ENCODE measurements at places on chromosomes 3 and 15.

DNA sequence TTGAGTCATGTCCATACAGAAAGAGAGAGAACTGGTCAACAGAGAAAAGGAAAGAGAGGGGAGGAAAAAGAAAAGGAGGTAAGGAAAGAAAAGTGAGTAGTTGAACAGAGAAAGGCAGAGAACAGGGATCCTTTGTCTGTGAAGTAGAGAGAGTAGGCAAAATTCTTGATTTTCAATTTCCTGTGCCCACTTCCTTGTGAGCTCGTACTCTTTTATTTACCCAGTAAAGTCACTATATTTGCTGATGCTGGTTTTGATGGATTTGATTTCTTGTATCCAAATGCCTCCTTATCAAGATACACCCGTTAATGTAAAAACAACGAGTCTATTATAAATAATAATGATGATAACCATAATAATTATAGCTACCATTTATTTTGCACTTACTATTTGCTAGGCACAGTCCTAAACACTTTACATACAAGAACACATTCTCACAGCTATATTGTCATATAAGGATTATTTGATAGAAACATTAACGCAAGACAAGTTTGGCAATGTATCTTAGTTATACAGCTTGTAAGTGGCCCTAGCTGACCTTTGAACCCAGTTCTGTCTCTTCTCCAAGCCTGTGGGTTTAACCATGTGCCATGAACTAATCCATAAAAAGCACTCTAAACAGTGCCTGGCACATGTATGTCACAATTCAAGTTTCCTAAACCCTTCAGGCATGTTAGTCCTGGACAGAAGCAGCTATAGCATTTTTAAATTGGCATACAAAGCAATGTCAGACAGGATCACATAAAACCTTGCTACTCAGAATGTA, 6.7 kb upstream of the P2RY1 start:
- DNase-seq, result no peak

DNA sequence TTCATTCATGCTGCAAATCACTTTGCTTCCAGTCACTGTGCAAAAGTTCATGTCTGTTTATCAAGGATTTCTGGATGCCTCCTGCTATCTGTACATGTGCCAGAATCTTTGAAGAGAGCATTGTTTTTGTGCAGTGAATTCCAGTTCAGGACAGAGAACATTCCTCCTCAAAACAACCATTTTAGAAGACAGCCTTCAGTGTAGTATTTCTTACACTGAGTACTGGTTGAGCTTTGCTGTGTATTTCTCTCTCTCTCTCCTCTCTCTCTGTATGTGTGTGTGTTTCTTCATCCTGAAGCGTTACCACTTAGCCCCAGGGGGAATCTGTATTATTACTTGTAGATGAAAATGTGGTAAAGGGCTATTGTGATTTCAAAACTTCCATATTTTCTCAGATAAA, 123.8 kb upstream of the CHL1 start:
- DNase-seq, result no peak

GRCh38 chr15:62071711-62072308, 5.0 kb downstream of the C2CD4A start:
- DNase-seq, result no peak

DNA sequence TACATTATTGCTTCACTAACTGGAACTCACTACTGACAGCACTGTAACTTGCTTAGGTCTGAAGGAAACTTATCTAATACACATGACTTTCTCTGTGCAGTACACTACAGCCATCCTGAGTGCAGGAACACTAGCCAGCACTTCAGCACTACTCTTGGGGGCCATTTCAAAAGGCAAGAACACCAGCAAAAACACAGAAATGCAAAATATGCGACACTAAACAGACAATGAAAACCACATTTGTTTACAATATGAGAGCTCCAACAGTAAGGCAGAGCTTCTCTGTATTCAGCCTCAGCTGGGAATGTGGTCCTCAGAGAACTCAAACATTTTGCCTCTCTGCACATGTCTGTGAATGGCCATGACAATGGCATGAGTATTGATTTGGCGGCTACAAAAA, 109.6 kb downstream of the ARRDC4 start:
- DNase-seq, result no peak

GRCh38 chr15:79680720-79681119, 216.1 kb downstream of the MTHFS start:
- DNase-seq, result no peak

DNA sequence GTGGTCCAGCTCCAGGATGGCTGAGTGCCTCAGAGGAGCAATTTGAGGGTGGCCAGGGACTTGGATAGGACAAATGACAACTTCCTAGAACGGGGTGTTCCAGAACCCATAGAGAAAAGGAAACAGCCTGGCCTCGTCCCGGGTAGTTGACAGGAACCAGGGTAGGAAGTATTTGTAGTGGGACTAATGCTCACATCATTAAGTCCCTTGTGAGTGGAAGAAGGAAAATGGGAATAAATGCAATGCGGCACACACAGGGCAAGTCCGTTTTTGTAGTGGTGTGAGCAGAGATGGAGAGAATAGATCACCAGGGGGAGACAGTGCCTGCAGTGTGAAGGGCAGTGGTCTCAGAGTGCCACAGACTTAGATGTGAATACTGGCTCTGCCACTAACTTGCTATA, 19.6 kb downstream of the TIMP4 start:
- DNase-seq, result no peak

DNA sequence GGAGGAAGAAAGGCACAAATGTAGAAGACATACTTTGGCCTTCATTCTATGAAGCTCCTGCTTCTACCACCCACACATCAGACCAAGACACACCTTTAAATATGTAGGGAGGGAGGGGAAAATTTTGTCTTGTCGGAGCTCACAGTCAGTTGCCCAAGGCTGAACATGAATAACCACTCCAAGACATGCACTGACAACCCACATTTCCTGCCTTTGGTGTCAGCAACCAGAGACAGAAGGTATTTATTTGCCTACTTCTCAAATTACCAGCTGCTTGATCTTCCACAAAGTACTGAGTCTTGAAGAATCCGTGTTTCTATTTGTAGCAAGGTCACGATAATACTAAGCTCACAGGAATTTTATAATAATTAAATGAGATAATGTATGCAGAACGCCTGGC, 169.7 kb downstream of the KCNMB2 start:
- DNase-seq, result no peak

GRCh38 chr15:41493205-41493901, at the start of gene ITPKA:
Gene ITPKA, plus strand, starts transcription at chr15:41493874. Its CDS starts 54 bp downstream, at chr15:41493928.
- DNase-seq, result peak; percentile 91

GRCh38 chr3:157582637-157582973, 79.4 kb upstream of the VEPH1 start:
- no peak for DNase-seq

GRCh38 chr3:38662544-38662943, 13.1 kb upstream of the SCN5A start:
- no peak for DNase-seq

GRCh38 chr3:175421902-175422301, 562.8 kb downstream of the NAALADL2 start:
- DNase-seq, result no peak

DNA sequence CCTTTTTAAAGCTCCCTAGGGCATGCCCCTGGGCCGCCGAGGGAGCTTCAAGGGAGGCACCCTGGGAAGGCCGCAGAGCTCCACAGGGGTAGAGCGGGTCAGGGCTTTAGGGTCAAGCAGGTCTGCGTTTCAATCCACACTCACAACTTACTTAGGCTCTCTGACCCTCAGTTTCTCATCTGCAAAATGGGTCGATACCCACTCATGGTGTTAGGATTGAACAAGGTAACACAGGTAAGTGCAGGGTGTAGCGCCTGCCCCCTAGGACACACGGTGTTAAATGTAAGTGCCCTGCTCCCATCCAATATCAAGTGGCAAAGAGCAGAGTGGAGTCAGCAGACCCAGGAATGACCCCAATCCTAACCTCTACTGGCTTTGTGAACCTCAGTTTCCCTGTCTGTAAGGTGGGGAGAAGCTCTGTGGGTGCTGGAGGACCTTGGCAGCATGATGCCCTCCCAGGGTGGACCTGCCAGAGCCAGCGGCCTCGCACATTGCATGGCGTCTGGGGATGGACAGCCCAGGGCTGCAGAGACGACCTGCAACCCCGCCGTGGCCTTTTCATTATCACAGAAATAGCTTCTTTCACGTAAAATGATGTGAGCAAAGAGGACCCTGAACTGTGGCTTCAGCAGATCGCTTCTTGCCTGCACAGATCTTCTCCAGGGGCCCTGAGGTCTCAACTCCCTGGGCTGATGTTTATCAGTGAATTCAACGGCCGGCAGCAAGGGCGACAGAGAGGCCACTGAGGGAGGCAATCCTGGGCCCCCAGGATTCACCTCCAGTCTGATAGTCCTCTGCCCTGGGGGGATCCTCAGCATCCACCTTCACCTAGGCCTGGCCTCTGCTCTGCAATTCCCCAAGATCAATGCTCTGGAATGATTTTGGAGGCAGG, 138.5 kb downstream of the CHSY1 start:
- DNase-seq, result no peak

- DNase-seq, result no peak
Measured at GRCh38 chr3:53690521-53690920, 155.7 kb downstream of the CHDH start.

- no peak for DNase-seq
Measured at GRCh38 chr3:45954306-45954705, 11.0 kb downstream of the CXCR6 start.

- DNase-seq, result no peak
Measured at GRCh38 chr3:27521179-27521871, 37.1 kb upstream of the SLC4A7 start.

DNA sequence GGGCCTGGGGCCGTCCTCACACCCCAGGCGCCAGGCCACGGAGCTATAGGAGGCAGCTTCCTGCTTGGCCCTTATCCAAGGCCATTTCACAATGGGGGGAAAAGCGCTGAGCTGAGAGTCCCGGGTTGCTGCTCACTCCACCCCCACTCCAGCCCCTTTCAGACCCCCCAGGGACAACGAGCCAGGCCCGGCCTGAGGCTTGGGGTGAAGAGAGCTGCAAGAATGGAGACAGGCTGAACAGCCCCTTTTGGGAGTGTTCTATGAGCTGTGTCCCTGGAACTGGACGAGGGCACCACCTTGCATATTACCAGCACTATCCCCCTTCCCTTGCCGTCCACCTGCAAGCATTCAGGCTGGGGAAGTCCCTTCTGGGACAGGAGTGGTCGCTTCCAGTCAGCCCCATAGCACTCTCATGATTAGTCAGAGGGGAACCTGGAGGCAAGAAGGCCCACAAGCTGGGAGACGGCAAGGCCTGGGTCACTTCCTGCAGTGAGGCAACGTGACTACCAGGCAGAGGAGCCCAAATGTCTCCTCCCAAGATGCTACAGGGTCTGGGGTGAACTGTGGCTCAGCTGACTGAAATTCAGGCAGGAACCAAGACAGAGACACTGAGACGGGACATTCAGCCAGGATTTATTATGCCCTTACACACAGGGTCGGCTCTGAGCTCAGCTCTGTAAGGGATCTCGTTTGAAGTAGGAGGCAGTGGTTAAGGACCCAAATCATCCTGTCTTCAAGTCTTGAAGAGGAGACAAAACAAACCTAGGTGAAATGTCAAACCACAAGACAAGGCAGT, 8.6 kb upstream of the SRP14 start:
- peak; percentile 45 for DNase-seq

- no peak for DNase-seq
Measured at GRCh38 chr15:76107169-76107568, 47.4 kb downstream of the TMEM266 start.

GRCh38 chr15:55088207-55088606, 108.5 kb downstream of the RSL24D1 start:
- DNase-seq, result no peak

- DNase-seq, result no peak
Measured at GRCh38 chr3:150956376-150956775, 16.2 kb downstream of the CLRN1 start.

DNA sequence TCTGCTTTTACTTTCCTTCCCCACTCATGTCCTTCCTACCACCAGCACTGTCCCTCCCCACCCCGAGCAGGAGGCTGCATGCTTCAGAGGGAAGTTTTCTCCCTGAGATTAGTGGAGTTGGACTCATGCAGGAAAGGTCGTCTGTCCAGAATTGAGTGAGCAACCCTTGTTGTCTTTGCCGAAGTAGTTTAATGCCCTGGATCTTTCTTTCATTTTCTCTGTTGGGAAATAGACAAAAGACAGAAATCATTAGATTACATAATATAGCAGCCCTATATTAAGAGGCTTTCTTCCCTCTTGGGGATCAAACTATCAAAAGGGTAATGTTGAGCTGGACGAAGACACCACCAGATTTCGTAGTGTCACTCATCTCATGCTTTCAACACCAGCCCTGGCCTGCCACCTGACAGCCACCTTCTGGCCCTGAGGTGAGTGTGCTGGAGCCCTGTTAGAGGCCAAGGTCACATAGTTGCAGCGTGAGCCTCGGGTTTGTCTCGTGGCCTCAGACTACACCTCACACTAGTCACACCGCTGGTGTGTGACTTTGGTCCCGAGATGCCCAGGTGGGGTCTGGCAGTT, 231.0 kb downstream of the ITPR1 start:
- DNase-seq, result no peak

DNA sequence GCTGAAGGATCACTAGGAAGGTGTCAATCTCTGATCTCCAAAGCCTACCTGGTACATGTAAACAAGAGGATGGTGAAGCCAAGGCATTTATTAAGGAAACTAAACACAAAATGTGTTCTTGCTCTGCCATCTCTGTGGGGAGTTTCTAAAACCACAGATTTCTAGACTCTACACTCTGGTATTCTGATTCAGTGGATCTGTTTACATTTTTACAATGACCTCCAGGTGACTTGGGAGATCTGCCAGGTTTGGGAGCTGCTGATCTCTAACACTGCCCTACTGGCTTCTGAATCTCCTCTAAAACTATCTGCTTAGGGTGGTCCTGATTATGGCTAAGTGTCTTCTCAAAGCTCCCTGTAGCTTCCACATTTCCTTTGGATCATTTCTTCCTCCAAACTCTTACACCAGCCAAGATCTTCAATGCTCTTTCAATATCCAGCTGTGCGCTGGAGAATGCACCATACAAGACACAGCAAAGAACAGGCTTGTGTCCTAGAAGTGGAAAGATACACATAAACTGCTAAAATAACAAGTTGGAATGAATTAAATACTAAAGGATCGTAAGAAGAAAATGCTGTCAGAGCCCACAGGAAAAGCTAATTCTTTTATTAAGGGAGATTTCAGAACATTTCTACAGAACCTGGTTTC, 72.7 kb downstream of the GREM1 start:
- no peak for DNase-seq

GRCh38 chr15:63190769-63191649, 1.6 kb downstream of the RAB8B start:
- DNase-seq, result no peak

DNA sequence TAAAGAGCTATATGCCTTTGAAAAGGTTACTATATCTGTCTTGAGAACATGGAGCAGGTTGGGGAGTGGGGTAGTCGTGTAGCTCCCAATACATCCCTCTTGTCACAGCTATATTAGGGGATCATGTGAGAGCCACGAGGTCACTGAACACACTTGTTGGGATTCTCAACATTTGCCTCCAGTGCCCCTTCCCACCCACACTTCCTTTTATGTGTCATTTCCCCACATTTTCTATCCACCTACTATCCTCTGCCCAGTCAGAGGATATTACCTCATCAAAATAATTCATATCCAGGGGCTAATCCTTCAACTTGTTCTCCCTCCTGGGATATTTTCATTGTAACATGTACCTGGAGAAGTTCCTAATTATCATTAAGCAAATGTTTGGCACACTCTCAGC, 85.0 kb downstream of the CYP19A1 start:
- no peak for DNase-seq

All from stimulated activated CD4-positive, alpha-beta T cell treated with anti-CD3 and anti-CD28 coated beads, Interleukin-4, amount 100 ng/mL, for 4 hours (primary cell).